ENCODE measurements at places on chromosomes 12 and 14.
A peak's percentile ranks its signal among the peaks of the same experiment; 100 is the strongest.

GRCh38 chr12:91958816-91959215, 186.8 kb downstream of the BTG1 start:
- peak; percentile 80 for DNase-seq

DNA sequence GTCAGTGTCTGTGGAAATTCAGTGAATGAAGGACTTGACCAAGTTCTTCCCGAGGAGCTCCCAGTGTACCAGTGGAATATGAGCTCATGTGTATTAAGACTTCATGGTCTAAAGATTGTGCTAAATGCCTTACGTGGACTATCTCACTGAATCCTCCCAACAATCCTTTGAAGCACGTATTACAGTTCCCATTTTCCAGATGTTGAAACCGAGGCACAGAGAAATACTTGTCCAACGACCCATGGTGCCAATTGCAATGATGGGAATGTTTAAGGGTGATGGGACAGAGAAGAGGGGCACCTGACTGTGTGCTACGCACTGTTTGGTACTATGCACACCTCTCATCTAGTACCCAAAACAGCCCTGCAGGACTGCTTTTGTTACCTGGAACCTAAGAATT, 77.2 kb downstream of the PAPOLA start:
- no peak for DNase-seq

DNA sequence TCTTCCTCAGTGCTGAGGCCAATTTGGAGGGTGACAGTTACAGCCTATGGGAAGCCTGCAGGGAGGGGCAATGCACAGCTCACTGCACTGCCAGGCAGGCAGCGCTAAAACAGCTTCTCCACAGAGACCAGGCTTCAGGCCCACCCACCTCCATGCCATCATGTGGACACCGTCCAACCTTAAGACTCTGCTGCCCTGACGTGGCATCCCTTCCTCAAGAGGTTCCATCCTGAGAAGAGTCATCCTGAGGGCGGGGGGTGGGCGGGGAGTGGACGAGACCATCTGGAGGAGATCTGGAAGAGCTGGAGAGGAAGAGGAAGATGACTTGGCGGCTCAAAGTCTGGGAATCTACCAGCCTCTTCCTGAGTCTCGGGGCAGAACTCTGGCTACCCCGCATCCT, 8.4 kb upstream of the ACVRL1 start:
- DNase-seq = peak; percentile 25

DNA sequence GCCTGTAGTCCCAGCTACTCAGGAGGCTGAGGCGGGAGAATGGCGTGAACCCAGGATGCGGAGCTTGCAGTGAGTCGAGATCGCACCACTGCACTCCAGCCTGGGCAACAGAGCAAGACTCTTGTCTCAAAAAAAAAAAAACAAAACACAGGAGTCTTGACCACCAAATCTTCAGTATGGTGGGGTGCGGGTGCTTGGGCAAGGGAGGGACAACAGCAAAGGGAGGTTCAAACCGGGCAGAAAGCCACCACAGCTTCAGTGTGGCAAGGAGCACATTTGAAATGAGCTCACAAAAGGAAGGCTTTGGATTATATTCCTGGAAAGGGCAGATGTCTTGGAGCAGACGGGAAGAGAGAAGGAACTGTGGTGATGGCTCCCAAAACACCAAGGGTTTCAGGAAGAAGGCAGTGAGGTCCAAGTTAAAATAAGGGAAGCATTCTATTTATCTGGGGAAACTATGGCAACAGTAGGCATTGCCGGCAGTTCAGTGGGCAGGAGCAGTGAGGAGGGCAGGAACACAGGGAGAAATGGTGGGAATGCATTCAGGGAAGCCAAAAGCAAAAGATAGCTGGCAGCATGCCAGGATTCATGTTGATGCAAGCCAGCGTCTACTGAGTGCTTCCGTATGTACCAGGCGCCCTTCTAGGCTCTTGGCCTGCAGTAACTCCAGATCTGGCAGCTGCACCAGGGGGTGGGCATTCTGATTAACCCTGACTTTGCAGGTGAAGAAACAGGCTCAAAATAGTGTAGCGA, 51.0 kb upstream of the SRSF5 start:
- peak; percentile 85 for DNase-seq

- no peak for DNase-seq
These were observed 605.0 kb downstream of the FSCB start for GRCh38 chr14:43901911-43902673.

DNA sequence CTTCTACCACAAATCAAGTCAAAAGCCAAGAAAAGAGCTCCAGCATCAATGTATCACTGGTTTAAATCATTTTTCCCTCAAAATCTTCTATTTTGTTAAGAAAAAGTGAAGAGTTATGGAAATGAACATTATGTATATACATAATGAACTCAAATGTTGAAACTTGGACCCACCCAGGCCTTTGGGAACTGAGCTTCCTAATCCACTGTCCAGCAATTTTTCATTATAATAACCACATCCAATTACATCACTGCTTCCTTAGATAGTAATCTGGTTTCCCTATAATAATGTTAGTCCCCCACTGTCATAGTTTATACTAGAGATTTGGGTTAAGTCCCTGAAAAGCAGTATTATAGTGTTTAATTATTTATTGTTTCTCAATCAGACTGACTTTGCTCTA, 170.9 kb downstream of the PIK3C2G start:
- DNase-seq = no peak

- DNase-seq = no peak
These were observed 11.6 kb downstream of the OTX2 start for GRCh38 chr14:56798447-56799342.

- DNase-seq = no peak
These were observed at the start of gene SDR9C7 for GRCh38 chr12:56933826-56934625. Gene SDR9C7, minus strand, starts transcription at chr12:56934408. Its CDS starts 147 bp downstream, at chr12:56934261.

DNA sequence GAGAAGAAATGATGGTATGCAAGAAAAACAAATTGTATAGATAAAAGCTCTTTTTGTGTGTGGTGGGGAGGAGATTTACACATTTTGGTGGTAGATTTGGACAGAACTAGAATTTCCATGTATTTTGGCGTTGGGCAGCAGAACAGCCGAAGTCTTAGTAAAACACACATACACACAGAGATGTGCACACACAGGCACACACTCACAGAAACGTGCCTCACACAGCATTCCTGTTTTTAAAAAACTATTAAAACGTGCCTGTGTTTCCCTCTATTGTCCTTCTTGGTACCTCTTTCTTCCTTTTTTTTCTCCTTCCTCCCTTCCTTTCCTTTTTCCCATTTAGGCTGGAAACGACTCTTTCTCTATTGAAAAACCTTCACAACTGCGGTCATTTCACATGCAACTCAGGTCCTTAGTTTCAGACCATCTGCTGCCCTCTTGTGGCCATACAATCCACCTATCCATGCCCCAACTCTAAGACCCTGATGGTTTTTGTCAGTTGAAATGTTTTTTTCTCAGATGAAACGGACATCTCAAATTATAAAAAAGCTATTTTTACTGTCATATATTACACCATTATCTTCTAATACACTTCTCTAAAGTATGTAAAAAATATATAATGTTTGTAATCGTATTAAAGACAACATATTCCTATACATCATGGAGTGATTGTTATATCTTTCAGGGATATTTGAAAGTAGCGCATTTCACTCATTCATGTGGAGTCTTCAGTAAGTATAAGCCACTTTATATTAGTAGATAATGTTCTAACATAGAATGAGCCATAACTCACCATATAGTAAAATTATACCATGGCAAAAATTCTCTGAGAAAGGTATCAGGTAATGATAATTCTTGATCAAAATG, 386.7 kb upstream of the NOVA1 start:
- DNase-seq = peak; percentile 73

- DNase-seq = no peak
These were observed 15.2 kb downstream of the OR6S1 start for GRCh38 chr14:20626274-20626673.

GRCh38 chr14:92880851-92881250, 42.1 kb upstream of the CHGA start:
- peak; percentile 3 for DNase-seq

DNA sequence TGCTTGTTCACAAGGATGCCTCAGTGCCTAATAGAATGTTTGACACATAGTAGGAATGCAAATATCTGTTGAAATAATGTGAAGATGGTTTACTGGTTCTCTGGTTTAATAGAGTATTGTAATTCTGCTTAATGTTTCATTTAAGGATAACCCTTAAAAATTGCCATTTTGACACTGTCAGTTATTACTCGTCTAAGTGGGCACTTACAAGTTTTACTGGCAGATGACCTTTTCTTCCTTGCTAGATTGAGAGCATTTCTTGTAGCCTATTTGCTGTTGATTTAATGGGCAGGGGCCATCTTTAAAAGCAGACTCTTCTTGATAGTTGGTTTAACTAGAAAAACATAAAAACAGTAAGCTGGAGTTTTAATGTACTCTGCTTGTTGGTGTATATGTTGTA, 1.9 kb downstream of the TMEM263 start:
- peak; percentile 15 for DNase-seq

DNA sequence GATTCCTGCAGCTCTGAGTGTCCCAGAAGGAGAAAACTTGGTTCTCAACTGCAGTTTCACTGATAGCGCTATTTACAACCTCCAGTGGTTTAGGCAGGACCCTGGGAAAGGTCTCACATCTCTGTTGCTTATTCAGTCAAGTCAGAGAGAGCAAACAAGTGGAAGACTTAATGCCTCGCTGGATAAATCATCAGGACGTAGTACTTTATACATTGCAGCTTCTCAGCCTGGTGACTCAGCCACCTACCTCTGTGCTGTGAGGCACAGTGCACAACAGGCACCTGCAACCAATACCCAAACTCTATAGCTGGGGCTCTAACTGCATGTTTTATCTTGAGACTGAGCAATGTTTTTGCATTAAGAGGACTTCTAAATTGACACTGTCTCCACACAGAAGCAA, 379.2 kb upstream of the OR4E1 start:
- DNase-seq = no peak
